Breast epithelium (tissue), 4 donors: ENCODE measurements at places on chromosomes 16 and 17. TPM values are rescaled to one million over a fixed set of nuclear protein-coding genes. Genes with fewer than 3 reads are reported as not detected.

The ELMO3 gene
- total RNA-seq, result 19.7 TPM

The DCTN5 gene
- total RNA-seq, result 41.8 TPM

The NACA2 gene
- not detected for total RNA-seq

The TEX14 gene
- total RNA-seq, result 0.33 TPM

The AIPL1 gene
- not detected for total RNA-seq

The ODAD4 gene
- 1.6 TPM for total RNA-seq

GRCh38 chr16:64410306-64410705 lies 711.6 kb downstream of the CDH11 start:
- no peak for DNase-seq

GRCh38 chr17:29100296-29100695 lies 57.4 kb downstream of the PIPOX start:
- DNase-seq, result no peak

GRCh38 chr16:13403326-13403725 lies 501.9 kb downstream of the SHISA9 start:
- no peak for DNase-seq

DNA sequence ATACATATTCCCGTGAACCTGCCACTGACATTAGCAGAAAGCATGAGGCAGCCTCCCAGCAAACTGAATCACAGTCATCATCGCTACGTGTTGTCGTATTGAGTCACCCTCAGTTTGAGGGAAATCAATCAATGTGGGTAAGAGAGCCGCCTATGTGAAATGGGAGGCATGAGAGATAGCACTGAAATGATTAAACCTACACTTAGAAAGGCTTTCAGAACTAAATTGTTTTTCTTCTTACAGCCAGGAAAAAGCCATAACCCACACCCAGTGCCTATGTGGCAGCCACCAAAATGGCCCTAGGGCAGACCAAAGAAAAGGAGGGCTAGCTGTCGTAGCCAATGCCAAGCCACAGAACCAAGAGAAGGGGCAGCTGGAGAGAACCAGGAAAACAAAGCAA lies 90.5 kb downstream of the ADAMTS18 start:
- DNase-seq, result no peak

GRCh38 chr17:60167065-60167741 lies 17.4 kb downstream of the CA4 start:
- DNase-seq, result no peak

DNA sequence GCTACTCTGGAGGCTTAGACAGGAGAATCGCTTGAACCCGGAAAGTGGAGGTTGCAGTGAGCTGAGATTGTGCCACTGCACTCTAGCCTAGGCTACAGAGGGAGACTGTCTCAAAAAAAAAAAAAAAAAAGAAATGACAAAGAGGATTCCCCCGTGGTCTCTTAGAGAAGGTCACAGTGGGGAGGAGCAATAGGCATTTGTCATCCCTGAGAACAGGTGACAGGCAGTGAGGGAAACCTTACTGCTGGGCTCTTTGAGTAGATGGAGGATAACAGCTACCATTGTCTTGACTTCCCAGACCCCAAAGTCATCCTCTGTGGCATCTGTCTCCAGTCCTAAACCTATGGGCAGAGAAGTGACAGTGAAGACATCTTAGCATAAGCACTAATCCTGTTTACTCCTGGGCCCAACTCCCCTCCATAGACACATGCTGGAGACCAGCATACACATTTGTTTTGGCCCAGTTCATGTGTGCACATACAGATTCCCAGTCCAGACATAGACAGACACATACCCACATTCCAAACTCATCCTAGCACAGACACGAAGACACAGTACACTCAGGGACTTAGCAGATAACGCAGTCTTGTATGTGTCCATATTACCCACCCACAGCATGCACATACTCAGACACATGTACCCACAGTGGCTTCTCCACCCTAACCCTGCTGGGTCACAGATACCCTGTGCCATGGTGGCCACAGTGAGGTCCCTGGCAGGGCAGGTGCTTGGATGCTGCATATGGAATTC lies 2.7 kb downstream of the ESRP2 start:
- DNase-seq, result no peak

- DNase-seq, result no peak
These were observed 16.5 kb upstream of the ST6GALNAC1 start for GRCh38 chr17:76659928-76660655.

GRCh38 chr16:56626685-56627084 lies 1.1 kb downstream of the MT1E start:
- DNase-seq, result no peak

- DNase-seq, result no peak
These were observed 5.9 kb upstream of the ADCY7 start for GRCh38 chr16:50260206-50261159.

GRCh38 chr17:27547301-27547683 lies 83.7 kb upstream of the LGALS9 start:
- DNase-seq, result no peak

DNA sequence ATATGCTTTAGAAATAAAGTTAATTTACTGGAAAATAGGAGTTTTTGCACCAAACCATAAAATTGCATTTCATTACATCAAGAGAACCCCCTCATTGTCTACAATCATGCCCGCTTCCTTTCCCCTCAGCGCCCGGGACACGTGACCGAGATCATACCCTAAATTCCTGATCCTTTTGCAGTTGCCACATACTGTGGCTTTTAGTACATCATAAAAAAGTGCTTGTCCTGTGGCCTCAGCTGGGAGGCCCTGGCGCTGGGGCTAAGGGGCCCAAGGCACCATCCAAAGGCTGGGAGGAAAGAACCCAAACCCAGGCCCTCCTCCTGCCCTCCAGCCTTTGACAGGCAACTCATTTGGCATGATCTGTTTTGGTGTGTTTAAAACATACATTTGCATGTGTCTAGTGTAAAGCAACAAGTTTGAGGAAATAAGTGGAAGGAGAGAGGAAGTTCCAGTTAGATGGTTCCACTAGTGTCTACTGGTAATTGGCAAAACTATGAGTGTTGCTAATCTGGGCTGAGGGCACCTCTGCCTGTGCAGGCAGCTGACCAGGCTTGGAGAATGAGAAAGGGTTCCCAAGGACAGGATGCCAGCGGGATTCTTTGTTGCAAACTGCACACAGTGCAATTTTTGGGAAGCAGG lies 6.0 kb downstream of the CDK5R1 start:
- no peak for DNase-seq

- no peak for DNase-seq
These were observed 63.4 kb upstream of the TANC2 start for GRCh38 chr17:62902531-62903220.

DNA sequence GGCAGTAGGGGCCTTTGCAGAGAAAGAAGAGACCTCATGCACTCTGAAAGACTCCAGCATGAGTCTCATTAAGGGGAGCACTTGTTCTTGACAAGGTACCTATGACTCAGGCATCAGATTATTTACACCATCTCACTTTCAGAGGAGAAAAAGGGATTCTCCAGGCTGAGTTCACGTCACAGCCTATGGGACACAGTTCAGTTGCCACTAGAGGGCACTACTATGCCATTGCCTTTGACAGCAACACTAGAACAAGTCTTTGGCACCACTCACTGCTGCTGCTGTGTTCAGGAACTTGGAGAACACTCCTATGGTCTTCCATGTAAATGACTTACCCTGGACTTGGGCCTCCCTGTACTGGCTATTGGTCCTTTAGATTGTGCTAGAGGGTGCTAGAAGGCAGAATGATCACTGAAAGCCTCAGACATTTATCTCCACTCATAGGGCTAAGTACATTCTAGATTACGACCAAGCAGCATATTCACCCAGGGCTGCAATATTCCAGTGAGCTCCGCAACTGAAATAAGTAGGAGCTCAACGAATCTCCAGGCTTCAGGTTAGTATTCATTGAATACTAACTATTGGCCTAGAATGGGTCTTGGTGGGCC lies 225.1 kb upstream of the CA10 start:
- peak; percentile 25 for DNase-seq

- peak; percentile 25 for DNase-seq
These were observed 151.2 kb downstream of the CCDC182 start for GRCh38 chr17:57593739-57594462.

DNA sequence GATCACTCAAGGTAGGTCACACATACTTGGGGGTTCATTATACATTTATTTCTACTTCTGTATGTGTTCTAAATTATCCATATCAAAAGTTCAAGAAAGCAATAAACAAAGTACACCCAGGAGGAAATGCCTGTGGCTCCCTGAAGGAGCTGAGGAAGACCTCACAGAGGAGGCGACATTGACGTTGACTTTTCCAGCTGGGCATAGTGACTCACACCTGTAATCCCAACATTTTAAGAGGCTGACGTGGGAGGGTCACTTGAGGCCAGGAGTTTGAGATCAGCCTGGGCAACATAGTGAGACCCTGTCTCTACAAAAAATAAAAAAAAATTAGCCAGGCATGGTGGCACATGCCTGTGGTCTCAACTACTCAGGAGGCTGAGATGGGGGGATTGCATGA lies 16.3 kb downstream of the ITGAD start:
- DNase-seq, result no peak

DNA sequence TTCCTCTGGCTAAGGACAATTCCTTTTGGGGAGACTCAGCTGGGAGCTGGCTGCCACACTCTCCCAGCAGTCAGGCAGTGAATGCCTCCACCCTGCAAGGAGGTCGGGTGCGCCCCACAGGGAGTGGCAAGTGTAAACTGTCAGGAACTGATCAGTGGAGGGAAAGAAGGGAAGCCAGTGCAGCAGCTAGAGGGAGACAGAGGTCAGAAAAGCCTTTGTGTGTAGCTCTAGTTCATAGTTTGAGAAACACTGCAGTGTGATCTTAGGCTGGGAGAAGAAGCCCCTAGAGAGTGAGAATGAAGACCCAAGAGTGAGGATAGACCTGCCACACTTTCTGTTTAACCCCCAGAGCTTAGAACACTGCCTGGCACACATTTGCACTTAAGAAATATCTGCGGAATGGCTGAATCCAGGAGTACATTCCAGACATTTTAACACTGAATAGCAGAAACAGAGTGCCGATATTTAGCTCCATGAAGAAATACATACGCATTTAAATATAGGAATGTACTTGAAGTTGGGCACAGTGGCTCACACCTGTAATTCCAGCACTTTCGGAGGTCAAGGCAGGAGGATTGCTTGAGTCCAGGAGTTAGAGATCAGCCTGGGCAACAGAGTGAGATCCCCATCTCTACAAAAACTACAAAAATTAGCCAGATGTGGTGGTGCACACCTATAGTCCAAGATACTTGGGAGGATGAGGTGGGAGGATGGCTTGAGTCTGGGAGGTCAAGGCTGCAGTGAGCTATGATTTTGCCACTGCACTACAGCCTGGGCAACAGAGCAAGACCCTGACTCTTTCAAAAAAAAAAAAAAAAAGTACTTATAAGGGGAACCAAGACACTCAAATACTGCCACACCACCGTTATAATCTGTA lies 11.1 kb upstream of the SLC5A11 start:
- no peak for DNase-seq

GRCh38 chr17:19021622-19022083 lies 17.1 kb upstream of the FAM83G start:
- DNase-seq, result no peak

GRCh38 chr17:45306623-45307022 lies 10.2 kb downstream of the MAP3K14 start:
- DNase-seq, result no peak

- no peak for DNase-seq
These were observed 44.7 kb downstream of the HS3ST3A1 start for GRCh38 chr17:13557077-13557476.

DNA sequence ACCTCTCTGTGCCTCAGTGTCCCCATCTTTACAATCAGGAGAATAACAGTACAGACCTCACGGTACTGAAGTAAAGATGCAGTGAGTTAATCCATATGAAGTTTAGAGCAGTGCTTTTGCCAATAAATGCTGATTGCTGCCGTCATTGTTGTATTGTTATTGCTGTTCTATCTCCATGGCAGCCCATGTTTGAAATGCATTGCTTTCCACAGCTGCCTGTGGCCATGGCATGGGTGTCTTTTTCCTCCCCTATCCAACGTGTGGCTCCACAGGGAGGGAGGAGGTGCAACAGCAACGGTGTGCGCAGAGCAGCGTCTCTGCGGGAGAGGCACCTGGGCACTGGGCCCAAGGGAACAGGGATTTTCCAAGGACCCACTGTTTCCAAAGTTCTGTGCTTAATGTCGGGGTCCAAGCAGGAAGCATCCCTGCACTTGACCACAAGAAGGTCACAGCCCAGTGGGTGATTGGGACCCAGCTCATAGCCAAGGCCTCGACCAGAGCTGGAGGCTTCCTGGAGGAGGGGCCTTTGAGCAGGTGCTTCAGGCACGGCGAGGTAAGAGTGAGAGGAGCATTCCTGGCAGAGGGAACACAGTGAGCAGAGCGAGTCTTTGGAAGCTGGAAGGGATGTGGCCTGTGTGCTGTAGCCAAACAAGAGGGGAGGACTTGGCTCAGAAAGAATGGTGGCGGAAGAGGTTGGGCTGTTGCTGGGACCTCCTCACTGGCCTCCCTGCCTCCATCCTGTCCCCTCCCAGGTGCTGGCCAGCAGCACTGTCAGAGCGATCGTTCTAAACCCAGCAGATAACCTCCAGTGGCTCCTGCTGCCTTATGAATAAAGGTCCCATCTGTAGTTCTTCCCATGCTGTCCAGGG lies 3.9 kb downstream of the RAI1 start:
- DNase-seq, result no peak

- DNase-seq, result no peak
These were observed 45.8 kb upstream of the CIBAR2 start for GRCh38 chr16:85157813-85158742.
